NCI-H446 (cell line): ENCODE measurements at places on chromosomes 1 and 21.

GRCh38 chr1:212608959-212609700 lies 569 bp downstream of the ATF3 start:
- DNase-seq: peak; percentile 63

DNA sequence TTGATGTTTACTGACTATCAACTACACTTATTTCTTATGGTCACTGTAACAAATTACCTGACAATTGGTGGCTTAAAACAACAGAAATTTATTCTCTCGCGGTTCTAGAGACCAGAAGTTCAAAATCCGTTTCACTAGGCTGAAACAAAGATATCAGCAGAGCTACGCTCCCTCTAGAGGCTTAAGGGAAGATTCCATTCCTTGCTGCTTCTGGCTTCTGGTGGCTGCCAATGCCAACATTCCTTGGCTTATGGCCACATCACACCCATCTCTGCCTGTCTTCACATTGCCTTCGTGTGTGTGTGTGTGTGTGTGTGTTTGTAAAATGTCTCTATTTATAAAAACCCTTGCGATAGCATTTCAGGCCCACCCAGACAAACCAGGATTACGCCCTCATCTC lies 66.4 kb downstream of the LMX1A start:
- peak; percentile 72 for DNase-seq

GRCh38 chr1:103353391-103353790 lies 172.1 kb upstream of the RNPC3 start:
- no peak for DNase-seq

- DNase-seq: no peak
Measured at GRCh38 chr1:5970610-5971273, 21.5 kb downstream of the NPHP4 start.

GRCh38 chr1:154962156-154962749 lies 671 bp upstream of the PYGO2 start:
- no peak for DNase-seq

DNA sequence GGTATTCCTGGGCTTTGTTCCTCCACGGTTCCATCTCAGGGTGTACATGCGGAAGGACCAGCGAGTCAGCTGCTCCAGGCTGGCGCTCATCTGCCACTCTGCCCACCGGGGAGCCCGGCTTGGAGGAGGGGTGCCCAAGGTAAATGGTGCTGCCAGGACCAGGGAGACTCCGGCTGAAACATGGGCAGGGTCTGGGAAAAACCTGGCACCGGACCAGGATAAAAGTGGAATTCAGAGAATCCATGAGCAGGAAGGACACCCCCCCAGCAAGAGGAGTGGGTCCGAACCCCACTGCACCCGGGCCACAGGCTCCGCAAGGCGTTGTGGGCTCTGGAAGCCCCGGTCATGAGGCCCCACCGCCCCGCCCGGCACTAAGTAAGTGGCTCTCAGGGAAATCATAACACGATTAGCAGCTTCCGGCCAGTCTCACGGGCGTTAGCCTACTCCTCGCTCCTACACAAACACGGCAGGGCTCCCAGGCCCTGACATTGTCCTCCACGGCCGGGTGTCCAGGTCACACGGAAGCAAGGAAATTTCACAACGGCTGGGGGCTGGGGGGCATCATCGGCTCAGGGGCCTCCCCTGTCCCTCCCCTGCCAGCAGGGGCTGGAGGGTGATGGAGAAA lies 21.1 kb downstream of the MEGF6 start:
- no peak for DNase-seq

GRCh38 chr1:58997637-58998036 lies 213.8 kb upstream of the JUN start:
- DNase-seq: no peak

DNA sequence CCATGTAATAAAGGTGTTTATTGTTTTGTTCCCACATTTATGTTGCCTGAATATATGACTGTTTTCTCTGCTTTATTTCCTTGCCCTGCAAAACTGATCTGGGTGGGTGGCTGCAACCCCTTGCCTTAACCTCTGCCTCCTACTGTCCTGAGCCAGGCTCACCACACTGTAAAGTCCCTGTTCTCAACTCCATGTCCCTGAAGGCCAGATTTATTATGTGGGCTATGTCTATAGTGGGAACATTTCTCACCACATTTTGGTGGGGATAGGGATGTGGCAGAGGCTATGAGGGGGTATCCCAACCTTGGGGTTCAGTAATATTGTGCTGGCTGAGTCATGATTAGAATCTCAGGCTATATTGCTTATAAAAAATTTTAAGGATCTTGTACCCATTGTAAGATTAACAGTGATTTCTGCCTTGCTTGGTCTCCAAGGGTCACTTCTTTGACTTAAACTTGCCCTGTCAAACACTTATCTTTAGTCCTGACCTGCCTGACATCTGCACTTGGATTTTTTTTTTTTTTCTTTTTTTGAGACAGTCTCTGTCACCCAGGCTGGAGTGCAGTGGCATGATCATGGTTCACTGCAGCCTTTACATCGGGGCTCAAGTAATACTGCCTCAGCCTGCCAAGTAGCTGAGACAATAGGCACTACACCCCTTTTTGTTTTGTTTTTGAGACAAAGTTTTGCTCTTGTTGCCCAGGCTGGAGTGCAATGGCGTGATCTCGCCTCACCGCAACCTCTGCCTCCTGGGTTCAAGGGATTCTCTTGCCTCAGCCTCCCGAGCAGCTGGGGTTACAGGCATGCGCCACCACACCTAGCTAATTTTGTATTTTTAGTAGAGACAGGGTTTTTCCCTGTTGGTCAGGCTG lies 3.6 kb downstream of the RPS8 start:
- no peak for DNase-seq

- DNase-seq: no peak
Measured at GRCh38 chr1:231091415-231091814, 51.4 kb upstream of the FAM89A start.

- DNase-seq: no peak
Measured at GRCh38 chr1:26162220-26162709, 3.4 kb downstream of the FAM110D start.

DNA sequence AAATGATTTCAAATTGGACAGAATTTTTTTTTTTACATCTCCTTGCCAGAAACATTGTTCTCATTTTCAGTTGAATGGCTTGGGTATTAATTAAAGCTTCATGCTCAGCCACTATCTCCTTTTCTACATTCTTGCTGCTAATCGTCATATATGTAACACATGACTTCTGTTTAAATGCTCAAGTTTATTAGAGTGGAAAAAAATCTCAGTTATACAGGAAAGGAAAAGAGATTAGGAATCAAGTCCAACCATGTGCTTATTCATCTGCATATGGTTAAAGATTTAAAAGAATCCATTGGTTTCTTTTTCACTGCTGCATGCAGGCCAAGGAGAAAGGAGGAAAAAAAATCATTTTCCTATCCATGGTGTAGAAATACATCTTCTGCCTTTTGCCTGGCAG lies 47.3 kb upstream of the CNN3 start:
- peak; percentile 49 for DNase-seq

DNA sequence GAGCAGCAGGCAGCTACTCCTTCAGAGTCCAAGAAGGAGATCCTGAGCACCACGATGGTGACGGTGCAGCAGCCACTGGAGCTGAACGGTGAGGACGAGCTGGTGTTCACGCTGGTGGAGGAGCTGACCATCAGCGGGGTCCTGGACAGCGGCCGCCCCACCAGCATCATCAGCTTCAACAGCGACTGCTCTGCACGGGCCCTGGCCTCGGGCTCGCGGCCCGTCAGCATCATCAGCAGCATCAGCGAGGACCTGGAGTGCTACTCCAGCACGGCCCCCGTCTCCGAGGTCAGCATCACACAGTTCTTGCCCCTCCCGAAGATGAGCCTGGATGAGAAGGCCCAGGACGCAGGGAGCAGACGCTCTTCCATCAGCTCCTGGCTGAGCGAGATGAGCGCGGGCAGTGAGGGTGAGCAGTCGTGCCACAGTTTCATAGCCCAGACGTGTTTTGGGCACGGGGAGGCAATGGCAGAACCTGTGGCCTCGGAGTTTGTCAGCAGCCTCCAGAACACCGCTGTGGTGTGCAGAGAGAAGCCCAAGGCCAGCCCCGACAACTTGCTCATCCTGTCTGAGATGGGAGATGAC lies 531.8 kb downstream of the KIF26B start:
- DNase-seq: no peak

DNA sequence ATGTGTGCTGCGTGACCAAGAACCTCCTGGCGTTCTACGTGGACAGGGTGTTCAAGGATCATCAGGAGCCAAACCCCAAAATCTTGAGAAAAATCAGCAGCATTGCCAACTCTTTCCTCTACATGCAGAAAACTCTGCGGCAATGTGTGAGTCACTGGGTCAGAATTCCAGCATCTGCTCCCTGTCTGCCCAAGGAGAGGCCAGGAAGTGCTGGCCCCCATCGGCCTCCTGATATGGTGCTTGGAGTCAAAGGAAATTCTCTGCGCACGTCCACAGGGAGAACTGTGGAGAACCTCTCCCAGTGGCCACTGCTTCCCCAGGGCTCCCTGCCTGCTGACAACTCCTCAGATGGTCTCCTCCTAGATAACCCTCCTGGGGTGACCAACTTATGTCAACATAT lies 25.6 kb upstream of the IL20 start:
- peak; percentile 23 for DNase-seq

DNA sequence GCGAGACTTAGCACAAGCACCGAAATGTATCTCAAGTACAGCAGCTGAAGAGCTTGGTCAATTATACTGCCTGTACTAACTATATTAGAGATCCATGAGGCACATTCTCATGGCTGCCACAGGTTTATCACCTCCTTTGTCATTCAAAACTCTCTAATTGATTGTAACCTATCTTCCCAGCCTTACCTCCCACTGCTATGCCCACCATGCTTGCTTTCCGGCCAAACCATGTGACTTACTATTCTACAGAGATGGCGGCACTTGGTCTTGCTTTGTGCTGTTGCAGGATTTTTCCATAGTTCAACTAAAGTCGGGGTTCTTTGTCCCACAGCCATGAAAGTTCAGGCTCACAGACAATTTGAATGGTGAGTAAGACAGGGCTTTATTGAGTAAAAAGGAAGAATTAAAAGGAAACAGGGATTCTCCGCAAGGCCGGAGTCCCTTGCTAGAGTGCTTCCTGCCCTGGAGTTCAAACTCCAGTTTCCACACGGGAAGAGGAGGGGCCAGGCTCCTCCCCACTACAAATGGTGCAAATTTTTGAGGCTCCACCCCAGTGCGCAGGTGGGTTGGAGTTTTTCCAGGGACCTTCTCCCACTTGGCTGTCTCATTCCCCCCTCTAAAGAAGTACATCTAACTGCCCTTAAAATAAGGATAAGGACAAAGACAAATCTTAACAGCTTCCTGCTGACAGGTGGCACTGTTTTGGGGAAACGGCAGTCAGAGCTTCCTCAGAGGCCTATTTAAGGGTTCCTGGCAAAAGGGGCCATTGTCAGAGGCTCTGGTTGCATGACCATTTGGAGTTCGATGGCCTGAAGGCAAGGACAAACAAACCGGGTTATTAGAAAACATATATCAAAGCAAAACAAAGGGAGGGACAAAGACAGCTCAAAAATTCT lies 28.7 kb downstream of the FMO2 start:
- DNase-seq: no peak

DNA sequence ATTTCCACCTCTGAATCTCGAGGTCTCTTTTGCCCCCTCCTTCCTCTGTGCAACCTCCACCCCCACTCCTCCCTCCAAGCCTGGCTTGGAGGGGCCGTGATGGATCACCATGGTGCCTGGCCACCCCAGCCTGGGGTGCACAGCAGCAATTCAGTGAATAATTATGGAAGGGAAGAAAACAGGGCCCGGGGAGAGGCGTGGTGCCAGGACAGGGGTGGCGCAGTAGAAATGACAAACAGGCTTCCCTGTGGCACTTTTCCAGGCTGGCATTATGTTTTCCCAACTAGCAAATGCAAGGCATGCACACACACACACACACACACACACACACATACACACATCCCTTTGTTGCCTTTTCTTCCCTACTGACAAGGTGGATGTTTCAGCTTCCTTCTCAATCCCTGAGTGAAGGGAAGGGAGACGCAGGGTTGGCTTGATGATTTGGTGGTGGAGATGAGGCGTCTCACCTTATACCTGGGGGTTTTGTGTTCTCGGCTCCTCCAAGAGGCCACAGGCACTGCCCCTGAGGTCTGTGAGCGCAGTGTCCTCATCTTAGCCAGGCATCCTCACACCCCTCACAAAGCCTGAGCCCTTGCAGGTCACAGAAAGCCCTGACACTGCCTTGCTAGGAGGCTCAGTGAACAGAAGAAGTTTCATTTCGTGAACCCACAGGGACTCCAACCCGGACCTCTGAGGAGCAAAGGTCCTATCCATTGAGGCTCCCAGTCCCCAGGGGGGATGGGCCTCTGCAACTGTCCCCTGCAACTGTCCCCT lies 215.8 kb downstream of the MATN1 start:
- no peak for DNase-seq

GRCh38 chr1:43549921-43550597 lies 19.4 kb downstream of the PTPRF start:
- DNase-seq: no peak

DNA sequence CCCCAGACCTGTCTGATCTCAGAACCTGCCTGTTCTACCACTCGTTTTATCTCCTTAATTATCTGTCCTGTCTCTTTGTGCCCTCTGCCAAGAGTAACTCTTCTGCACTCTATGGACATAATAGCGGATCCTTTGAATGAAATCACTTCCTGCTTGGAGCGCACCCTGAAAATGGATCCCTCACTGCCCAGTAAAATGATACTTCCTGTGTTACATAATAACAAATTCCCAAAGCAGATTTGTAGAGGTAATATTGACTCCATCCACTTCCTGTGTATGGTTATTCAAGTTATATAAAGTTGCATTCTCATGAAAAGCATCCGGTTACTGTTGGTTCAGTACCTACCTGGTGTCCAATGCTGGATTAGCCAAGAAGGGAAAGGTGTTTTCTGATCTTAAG lies 246.0 kb downstream of the TRABD2B start:
- no peak for DNase-seq

DNA sequence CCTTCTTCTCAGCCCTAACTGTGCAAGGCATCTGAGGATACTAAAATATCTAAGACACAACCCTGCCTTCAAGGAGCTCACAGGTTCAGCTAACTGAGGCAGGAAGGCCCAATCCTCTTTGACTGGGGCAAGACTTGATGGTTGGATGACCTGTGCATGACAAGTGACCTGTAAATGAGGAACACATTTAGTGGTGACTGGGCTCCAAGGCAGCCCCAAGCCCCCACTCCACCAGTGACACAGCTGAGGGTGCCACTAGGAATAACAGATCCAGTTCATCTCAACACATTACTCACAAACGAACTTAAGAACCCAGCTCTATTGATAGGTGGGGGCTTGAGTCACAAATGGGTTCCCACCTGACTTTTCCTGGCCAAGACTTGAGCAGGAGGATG lies 244.7 kb upstream of the IRF2BP2 start:
- no peak for DNase-seq

- DNase-seq: peak; percentile 6
Measured at GRCh38 chr1:112501810-112502641, 6.7 kb upstream of the WNT2B start.

GRCh38 chr1:43835082-43836021 lies 98.2 kb upstream of the ARTN start:
- no peak for DNase-seq
